ENCODE measurements at places on chromosomes 5 and 9. TPM values are rescaled to one million over a fixed set of nuclear protein-coding genes. Genes with fewer than 3 reads are reported as not detected.

Gene SLC34A1
- not detected for total RNA-seq

Gene AFAP1L1
- 14.7 TPM for total RNA-seq

GRCh38 chr9:3863111-3863528 lies 337.3 kb upstream of the RFX3 start:
- peak overlapping the region; percentile 15 for H3K27ac ChIP-seq
- DNase-seq: no peak
- H3K27me3 ChIP-seq: no peaks in the 10 kb centered on the region
- peaks cover 6% of the 10 kb centered on the region for H3K4me1 ChIP-seq

- no peak overlapping the region for H3K4me3 ChIP-seq
- DNase-seq: peak; percentile 6
- H3K4me1 ChIP-seq: peaks cover 6% of the 10 kb centered on the region
Measured at GRCh38 chr5:148986636-148987035, 76.2 kb downstream of the SH3TC2 start.

- no peak for DNase-seq
- no peaks in the 10 kb centered on the region for H3K27me3 ChIP-seq
- no peaks in the 10 kb centered on the region for H3K36me3 ChIP-seq
Measured at GRCh38 chr5:154367101-154367500, 78.7 kb upstream of the SAP30L start.

DNA sequence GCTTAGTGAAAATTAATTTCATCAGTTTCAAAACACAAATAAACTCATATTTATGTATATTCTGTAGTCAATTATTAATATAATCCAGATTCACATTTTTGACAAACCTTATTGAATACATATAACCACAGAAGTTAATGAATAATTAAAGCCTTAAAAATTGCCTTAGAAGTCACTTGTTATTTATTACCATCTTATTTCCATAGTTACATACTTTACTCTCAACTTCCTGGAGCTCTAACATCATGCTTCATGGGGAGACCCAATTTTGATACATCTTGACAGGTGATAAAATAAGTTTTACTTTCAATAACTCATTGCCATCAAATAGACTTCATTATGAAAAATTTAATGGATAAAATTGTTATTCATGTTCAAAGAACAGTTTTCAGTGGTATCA lies 1038.7 kb downstream of the PTPRD start:
- no peaks in the 10 kb centered on the region for H3K27me3 ChIP-seq
- H3K36me3 ChIP-seq: no peaks in the 10 kb centered on the region

DNA sequence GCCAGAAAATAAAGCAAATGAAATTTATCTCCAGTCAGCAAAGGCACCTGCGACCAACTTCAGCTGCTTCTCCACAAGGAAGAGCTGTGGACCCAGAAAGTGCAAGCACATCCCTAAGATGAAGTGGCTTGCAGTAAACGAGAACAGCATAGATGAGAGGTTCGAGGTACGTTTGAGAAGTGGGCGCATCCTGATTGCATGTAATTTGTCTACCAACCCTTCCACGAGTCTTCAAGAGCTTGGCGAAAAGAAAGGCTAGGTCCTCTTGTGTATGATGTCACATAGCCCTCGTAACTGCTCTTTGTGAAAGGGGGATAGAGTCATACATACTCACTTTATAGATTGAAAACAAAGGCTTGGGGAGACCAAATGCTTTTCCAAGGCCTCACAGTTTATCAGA lies 6.0 kb upstream of the LCP2 start:
- DNase-seq: no peak
- H3K27ac ChIP-seq: peak overlapping the region; percentile 24
- no peak overlapping the region for H3K4me3 ChIP-seq
- peaks cover 32% of the 10 kb centered on the region for H3K4me1 ChIP-seq

DNA sequence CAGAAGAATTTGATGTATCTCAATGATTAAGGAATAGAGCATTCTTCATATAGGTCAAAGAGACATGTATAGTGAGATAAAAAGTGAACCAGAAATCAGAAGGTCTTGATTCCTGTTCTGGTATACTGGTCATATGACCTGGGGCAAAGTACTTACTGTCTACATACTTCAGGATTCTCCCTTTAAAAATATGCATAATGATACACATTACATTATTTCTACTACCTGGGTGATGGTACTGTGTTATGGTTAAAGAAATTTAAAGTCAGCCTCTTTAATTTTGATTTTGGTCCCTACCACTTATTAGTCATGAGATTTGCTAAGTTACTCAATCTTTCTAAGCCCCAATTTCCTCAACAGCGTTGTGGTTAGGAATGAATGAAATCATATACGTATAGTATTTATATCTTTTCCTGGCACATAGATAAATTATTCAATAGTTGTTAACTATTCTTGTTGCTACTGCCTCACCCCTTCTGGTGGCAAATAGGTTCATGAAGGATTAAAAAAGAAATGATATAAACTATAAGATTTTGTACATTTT lies 984.1 kb downstream of the TLE4 start:
- no peaks in the 10 kb centered on the region for H3K36me3 ChIP-seq
- H3K27me3 ChIP-seq: no peaks in the 10 kb centered on the region
- H3K27ac ChIP-seq: no peak overlapping the region
- no peak for DNase-seq
- no peak overlapping the region for H3K4me3 ChIP-seq

- no peaks in the 10 kb centered on the region for H3K27me3 ChIP-seq
- no peaks in the 10 kb centered on the region for H3K4me1 ChIP-seq
- no peak for DNase-seq
Measured at GRCh38 chr5:153784277-153784676, 254.4 kb downstream of the FAM114A2 start.
